Calu3 (cell line): ENCODE measurements at places on chromosomes 7 and 10. TPM values are rescaled to one million over a fixed set of nuclear protein-coding genes. Genes with fewer than 3 reads are reported as not detected.

Gene OR2A42
- not detected in 2 replicates for total RNA-seq

Gene ANKRD7
- total RNA-seq, result 0.42 TPM in 1 of 2 replicates, not detected in the other

Gene CALHM2
- total RNA-seq, result 0.45 and 0.81 TPM in 2 replicates

Gene CYP2C9
- total RNA-seq, result 4.9 and 7.8 TPM in 2 replicates

- DNase-seq, result no peak
- H3K27ac ChIP-seq, result no peak overlapping the region
- no peaks in the 10 kb centered on the region for H3K27me3 ChIP-seq
- peaks cover 27% of the 10 kb centered on the region for H3K4me1 ChIP-seq
- H3K4me3 ChIP-seq, result no peak overlapping the region
Measured at GRCh38 chr10:28798964-28799363, 121.6 kb downstream of the BAMBI start.

GRCh38 chr7:35334506-35334905, 80.6 kb upstream of the TBX20 start:
- H3K36me3 ChIP-seq, result no peaks in the 10 kb centered on the region
- peaks cover 8% of the 10 kb centered on the region for H3K4me1 ChIP-seq
- DNase-seq, result peak; percentile 72
- H3K27me3 ChIP-seq, result peaks cover 16% of the 10 kb centered on the region

DNA sequence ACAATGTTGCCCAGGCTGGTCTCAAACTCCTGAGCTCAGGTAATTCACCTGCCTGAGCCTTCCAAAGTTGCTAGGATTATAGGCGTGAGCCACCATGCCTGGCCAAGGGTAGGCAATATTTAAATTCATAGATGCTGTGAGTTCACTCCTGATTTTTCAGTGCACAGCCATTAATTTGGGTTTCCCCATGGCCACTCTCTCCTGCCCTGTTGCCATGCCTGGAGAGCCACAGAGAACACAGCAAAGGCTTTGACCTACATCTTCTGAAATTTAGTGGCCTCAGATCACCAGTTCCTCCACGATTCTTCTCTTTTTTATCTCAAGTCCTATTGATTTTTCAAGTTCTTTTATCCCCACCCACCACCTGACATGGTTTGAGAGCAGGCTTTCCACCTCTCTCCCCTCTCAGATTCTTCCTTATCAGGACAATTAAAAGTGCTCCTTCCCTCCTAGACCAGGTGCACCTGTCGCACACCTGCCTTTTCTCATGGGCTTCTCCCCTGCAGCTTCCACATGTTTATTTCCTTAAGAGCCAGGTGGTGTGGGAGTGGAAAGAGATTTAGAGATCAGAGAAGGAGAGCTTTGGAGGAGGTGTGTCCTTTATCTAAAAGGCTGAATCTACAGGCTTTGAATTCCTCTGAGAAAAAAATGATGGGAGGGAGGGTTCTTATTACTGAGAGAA, 123.8 kb downstream of the ADRA2A start:
- H3K27ac ChIP-seq, result no peak overlapping the region
- H3K27me3 ChIP-seq, result no peaks in the 10 kb centered on the region
- H3K4me1 ChIP-seq, result peaks cover 9% of the 10 kb centered on the region
- DNase-seq, result no peak
- H3K36me3 ChIP-seq, result no peaks in the 10 kb centered on the region
- no peak overlapping the region for H3K4me3 ChIP-seq

DNA sequence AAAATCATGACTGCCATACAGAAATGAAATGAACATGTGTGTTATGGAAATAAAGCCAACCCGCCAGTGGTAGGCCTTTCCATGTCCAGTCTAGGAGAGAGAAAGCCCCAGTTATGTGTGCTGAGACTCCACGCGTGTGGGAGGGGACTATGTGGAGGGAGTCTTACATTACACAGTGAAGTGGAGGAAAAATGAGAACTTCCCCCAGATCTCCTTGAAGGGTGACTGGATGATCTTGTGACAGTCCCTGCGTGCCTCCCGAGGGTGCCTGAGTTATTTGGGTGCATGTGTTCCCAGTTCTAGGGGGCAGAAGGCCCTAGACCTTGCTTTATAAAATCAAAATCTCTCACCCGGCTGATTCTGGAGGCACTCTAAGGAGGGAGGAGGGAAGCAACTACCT, 24.2 kb downstream of the UPP1 start:
- H3K27me3 ChIP-seq, result no peaks in the 10 kb centered on the region
- no peak for DNase-seq
- no peak overlapping the region for H3K4me3 ChIP-seq
- no peak overlapping the region for H3K27ac ChIP-seq

DNA sequence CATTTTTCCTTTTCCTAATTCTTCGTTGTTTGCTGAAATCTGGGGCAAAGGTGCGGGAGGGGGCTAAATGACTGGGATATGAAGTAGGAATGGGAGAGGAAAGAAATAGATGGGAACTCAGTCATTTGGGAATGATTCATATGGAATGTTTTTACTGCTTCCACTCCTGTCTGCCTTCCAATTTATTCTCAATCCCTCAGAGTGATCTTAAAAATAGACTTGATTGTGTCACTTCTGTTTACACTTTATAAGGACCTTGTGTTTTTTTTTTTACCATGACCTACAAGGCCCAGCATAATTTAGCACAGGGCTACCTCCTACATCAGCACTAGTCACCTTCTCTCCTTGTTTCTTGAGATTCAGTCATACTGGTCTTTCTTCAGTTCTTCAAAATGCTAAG, 97.9 kb downstream of the PTEN start:
- H3K36me3 ChIP-seq, result no peaks in the 10 kb centered on the region
- H3K4me3 ChIP-seq, result no peak overlapping the region
- peak overlapping the region; percentile 1 for H3K27ac ChIP-seq
- H3K4me1 ChIP-seq, result peaks cover 12% of the 10 kb centered on the region
- no peaks in the 10 kb centered on the region for H3K27me3 ChIP-seq

GRCh38 chr10:52956861-52957260, 184.3 kb upstream of the MBL2 start:
- no peak overlapping the region for H3K4me3 ChIP-seq
- H3K27me3 ChIP-seq, result no peaks in the 10 kb centered on the region
- H3K4me1 ChIP-seq, result no peaks in the 10 kb centered on the region
- no peak for DNase-seq
- H3K27ac ChIP-seq, result no peak overlapping the region

DNA sequence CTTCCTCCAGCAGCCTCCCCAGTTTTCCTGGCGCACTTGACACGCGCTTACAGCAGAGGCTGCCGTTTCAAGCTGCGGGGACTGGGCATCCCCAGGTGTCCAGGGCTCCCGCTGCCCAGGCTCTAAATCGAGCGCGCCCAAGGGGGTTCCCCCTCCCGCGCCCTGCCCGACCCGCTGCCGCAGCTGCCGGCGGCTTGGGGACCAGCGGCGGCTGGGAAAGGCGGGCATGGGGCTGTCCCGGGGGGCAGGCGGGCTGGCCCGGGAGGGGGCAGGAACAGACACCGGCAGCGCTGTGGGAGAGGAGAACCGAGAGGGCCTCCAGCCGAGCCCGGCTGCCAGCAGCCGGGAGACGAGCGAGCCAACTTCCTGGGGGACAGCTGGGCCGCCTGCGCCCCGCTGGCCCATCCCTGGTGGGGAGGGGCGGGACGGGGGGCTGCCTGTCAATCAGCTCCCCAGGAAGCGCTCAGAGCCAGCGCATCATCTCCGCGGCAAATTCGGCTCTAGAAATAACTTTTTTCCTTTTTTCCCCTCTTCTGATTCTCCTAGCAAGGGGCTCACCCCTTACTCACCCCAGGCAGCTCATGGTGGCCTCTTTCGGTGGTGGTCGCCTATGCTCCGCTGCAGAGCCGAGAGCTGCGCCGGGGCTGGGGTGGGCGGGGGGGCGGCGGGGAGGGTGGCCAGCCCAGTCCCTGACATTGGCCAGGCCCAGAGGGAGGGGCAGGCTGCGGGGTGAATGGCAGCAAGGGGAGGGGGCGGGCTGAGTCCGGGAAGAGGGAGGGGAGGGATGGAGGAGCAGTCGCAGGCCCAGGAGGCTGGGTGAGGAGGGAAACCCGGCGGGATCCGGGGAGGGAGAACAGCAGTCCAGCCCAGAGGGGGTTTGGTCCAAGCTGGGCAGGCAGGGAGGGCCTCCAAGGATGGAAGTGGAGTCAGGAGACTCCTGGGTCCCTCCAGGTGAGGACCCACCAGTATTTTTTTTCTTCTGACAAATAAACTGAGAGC, 14.7 kb downstream of the GRID2IP start:
- H3K4me1 ChIP-seq, result no peaks in the 10 kb centered on the region
- no peak overlapping the region for H3K4me3 ChIP-seq
- H3K27me3 ChIP-seq, result peaks cover 86% of the 10 kb centered on the region
- no peak overlapping the region for H3K27ac ChIP-seq
- peaks cover 2% of the 10 kb centered on the region for H3K36me3 ChIP-seq

GRCh38 chr10:5534051-5534821, 9.5 kb downstream of the CALML3 start:
- H3K27me3 ChIP-seq, result no peaks in the 10 kb centered on the region
- peaks cover 7% of the 10 kb centered on the region for H3K4me1 ChIP-seq
- H3K27ac ChIP-seq, result no peak overlapping the region
- no peak for DNase-seq
- H3K36me3 ChIP-seq, result no peaks in the 10 kb centered on the region

GRCh38 chr7:92602352-92603088, 12.3 kb upstream of the FAM133B start:
- no peak overlapping the region for H3K4me3 ChIP-seq
- no peak overlapping the region for H3K27ac ChIP-seq
- DNase-seq, result no peak
- peaks cover 8% of the 10 kb centered on the region for H3K4me1 ChIP-seq
- no peaks in the 10 kb centered on the region for H3K27me3 ChIP-seq

DNA sequence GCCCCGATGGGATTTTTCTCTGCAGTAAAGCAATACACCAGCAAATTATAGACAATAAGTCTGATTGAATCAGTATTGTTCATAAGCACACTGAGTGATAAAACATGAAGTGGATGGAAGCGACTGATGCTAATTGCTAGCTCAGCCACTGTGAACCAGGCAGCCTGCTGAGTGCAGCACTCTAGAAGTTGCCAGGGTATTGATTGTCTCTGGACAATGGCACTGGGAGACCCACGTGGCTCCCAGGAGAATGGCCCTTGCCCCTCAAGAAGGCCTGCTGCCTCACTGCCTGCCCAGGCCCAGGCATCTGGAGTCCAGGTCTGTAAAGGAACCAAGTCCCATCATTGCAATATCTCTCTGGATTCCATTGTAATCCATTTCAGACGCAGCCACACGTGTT, 80.4 kb upstream of the TCERG1L start:
- no peak overlapping the region for H3K27ac ChIP-seq
- peaks cover 17% of the 10 kb centered on the region for H3K27me3 ChIP-seq
- no peaks in the 10 kb centered on the region for H3K36me3 ChIP-seq
- H3K4me1 ChIP-seq, result no peaks in the 10 kb centered on the region
- no peak overlapping the region for H3K4me3 ChIP-seq

GRCh38 chr7:131456338-131456737, 100.1 kb downstream of the PODXL start:
- H3K27ac ChIP-seq, result peak overlapping the region; percentile 89
- H3K36me3 ChIP-seq, result peaks cover 10% of the 10 kb centered on the region
- H3K27me3 ChIP-seq, result no peaks in the 10 kb centered on the region
- H3K4me3 ChIP-seq, result no peak overlapping the region

DNA sequence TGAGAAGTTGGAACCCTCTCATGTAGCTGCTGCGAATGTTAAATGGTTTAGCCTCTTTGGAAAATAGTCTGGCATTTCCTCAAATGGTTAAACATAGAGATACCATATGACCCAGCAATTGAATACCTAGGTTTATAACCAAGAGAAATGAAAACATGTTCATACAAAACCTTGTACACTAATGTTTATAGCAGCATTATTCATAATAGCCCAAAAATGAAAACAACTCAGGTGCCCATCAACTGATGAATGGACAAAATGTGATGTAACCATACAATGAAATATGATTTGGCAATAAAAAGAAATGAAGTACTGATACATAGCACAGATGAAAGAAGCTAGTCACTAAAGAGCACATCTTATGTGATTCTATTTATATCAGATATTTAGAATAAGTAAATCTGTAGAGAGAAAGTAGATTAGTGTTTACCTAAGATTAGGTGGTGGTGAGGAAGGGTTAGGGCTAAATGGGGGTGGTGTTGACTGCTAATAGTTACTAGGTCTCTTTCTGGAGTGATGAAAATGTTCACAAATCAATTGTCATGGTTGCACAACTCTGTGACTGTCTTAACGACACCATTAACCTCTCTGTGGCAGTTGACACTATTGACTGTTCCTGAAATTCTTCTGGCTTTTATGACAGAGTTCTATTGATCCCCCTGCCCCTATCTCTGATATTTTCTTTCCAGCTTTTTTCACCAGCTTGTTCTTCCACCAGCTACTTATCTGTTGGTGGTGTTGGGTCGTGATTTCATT, 35.2 kb downstream of the VCL start:
- H3K27me3 ChIP-seq, result no peaks in the 10 kb centered on the region
- H3K27ac ChIP-seq, result peak overlapping the region; percentile 4
- H3K4me3 ChIP-seq, result no peak overlapping the region
- H3K4me1 ChIP-seq, result peaks cover 37% of the 10 kb centered on the region

DNA sequence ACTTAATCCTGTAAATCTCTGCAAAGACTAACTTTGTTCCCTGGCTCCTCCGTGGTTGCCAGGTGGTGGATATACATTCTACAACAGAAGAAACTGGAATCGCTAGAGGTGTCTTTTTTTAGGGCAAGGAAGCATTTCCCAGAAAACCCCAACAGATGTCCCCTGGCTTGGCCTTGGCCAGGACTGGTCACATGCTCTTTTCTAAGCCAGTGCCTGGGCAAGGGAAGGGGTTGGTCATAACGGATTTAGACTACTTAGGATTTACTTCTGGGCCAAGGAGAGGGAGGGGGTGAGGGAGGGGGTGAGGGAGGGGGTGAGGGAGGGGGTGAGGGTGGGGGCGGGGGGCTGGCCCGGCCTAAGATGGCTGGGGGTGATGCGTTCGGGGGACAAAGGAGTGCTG, 105.7 kb downstream of the SNX10 start:
- H3K4me1 ChIP-seq, result peaks cover 45% of the 10 kb centered on the region
- DNase-seq, result no peak
- no peaks in the 10 kb centered on the region for H3K27me3 ChIP-seq
- peak overlapping the region; percentile 92 for H3K4me3 ChIP-seq
- H3K36me3 ChIP-seq, result peaks cover 19% of the 10 kb centered on the region

DNA sequence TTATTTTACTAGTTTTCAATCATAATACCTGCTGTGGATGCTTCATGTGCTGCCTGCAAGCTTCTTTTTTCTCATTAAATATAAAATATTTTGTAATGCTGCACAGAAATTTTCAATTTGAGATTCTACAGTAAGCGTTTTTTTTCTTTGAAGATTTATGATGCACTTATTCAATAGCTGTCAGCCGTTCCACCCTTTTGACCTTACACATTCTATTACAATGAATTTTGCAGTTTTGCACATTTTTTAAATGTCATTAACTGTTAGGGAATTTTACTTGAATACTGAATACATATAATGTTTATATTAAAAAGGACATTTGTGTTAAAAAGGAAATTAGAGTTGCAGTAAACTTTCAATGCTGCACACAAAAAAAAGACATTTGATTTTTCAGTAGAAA, 103.0 kb downstream of the PTEN start:
- H3K27me3 ChIP-seq, result no peaks in the 10 kb centered on the region
- no peak for DNase-seq
- no peaks in the 10 kb centered on the region for H3K36me3 ChIP-seq
- peaks cover 6% of the 10 kb centered on the region for H3K4me1 ChIP-seq
- no peak overlapping the region for H3K4me3 ChIP-seq

- H3K4me1 ChIP-seq, result peaks cover 10% of the 10 kb centered on the region
- no peak overlapping the region for H3K27ac ChIP-seq
- no peak for DNase-seq
- no peaks in the 10 kb centered on the region for H3K36me3 ChIP-seq
Measured at GRCh38 chr7:18222636-18223035, 195.0 kb upstream of the PRPS1L1 start.

- H3K4me1 ChIP-seq, result peaks cover 15% of the 10 kb centered on the region
- no peaks in the 10 kb centered on the region for H3K36me3 ChIP-seq
- no peak overlapping the region for H3K27ac ChIP-seq
Measured at GRCh38 chr7:116998567-116999175, 45.4 kb downstream of the ST7 start.

- no peak overlapping the region for H3K27ac ChIP-seq
- DNase-seq, result no peak
- H3K4me3 ChIP-seq, result no peak overlapping the region
- peaks cover 4% of the 10 kb centered on the region for H3K36me3 ChIP-seq
Measured at GRCh38 chr10:119360181-119360921, 153.0 kb downstream of the GRK5 start.
